ENCODE measurements at places on chromosomes 4 and X.

DNA sequence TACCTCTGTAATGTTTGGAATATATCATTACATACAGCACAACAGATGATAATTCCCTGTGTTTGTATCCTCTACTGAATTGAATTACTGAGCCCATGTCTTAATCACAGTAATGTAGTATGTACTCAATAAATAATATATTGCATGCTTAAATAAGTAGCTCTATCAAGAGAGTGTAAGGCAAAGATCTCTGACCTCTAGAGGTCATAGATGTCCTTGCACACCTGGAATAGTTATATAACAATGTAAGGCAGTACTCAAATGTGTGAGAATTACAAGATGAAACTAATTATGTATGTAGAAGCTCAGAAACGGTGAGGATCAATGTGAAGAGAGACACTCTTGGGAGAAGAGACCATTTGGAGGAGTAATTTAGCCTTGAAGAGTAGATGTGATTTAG lies 14.3 kb upstream of the GCNA start:
- no peak for DNase-seq

DNA sequence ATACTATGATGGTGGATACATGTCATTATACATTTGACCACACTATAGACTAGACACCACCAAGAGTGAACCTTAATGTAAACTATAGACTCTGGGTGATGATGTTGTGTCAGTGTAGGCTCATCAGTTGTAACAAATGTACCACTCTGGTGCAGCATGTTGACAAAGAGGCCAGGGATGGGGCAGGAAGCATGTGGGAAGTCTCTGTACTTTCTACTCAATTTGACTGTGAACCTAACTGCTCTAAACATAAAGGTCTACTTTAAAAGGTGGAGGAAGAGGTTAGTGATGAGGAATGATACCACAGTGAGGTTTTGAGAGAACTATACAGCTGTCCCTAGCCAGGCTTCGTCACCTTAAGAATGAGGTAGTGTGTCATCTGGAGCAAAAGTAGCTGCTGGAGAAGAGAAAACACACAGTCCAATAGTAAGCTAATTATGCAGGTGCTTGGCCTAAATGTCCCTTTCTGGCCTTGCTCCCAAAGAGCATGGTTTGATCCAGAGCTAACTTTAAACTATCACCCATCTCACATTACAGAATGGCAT lies 38.4 kb downstream of the GRSF1 start:
- DNase-seq: no peak

- no peak for DNase-seq
These were observed 117.8 kb downstream of the EFHC2 start for GRCh38 chrX:44225667-44226066.

GRCh38 chrX:97322401-97322800 lies 438.7 kb downstream of the RPA4 start:
- no peak for DNase-seq

- DNase-seq: no peak
These were observed 37.7 kb downstream of the ERVMER34-1 start for GRCh38 chr4:52713456-52713937.

DNA sequence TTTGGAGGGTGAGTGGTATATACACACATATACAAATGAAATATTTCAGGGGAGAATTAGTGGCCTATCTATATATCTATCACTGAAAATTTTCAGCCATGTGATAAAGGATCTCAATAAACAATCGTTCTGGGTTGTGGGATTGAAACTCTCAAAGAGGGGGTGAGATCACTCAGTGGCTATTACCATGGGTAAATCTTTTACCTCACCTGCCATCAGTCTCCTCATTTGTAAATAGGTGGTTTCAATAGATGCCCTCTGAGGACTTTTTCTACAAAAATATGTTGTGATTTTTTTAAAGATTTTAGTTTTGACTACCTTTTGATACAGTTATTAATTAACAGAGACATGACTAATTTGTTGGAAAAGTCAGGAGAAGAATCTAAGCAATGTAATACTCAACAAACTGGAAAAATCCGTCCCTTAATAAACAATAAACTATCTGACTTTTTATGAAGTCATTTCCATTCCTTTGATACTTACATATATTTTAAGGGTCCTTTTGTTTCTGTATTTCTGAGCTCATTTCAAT lies 192.8 kb downstream of the MAD2L1 start:
- DNase-seq: no peak

DNA sequence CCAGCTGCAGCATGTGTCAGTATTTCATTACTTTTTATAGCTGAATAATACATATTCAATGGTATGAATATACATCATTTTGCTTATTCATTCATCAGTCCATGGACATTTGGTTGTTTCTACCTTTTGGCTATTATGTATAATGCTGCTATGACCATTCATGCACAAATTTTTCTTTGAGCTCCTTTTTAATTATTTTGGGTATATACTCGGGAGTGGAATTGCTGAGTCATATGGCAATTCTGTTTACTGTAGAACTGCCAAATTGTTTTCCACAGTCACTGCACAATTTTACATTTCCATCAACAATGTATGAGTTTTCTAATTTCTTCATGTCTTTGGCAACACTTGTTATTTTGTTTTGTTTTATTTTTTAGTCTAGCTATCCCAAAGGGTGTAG lies 405.9 kb upstream of the PITX2 start:
- no peak for DNase-seq

DNA sequence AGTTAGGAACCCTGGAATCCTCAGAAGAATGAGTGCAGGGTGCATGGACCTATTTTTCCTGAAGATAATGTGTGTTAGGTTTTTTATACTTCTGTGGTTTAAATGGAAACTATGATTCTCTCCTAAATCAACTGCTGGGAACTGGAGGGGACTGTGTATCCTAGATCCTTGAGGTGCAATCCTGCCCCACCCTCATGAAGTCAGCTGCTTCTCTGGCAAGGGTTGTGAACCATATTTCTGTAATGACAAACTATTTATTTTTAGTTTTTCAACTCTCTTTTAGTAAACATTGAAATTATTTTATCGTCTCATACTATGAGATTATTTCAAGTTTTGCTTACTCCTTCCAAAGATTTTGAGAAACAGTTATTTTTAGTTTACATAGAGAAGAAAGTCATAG lies 25.8 kb upstream of the VEGFC start:
- DNase-seq: no peak

DNA sequence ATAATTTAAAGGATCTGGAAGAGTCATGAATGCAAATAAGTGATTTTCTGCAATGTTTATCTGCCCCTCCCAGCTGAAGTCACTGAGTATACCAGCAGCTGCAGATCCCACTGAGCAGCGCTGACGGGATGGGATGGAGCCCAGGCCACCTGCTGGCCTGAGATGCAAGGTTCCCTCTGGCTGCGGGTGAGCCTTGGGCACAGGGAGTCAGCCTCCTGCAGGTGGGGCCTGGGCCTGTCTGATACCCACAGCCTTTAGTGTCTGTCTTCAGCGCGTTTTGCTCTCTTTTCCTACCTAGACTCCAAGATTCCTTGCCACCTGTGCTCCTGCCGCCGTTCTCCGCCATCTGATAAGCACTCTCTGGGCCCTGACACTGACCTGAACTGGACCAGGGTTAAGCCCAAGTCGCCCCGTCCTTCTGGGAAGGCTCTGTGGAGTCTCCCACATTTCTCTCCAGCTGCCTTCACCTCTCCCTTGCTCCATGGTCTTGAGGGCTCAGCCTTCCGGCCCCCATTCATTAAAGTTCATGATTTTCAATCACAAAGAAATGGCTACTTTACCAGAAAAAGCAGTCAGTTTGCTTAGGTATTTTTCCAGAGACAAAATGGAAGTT lies 223.1 kb upstream of the FAT1 start:
- DNase-seq: no peak

DNA sequence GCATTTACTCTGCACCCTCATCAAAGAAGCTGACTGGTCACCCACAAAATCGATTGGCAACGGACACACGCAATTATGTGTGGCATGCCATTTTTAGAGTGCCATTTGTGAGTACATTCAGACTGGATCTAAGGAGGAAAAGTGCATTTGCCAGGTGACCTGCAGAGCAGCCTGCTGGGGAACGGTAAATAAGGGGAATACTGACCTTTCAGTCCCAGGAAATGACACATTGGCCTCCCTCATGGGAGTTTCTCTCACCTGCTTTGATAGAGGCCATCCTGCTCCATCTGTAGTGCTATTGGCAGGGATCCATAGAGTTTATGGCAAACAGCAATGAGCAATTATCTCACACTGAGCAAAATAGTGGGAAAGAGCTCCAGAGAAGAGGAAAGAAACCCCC lies 127.8 kb downstream of the DDX53 start:
- DNase-seq: no peak

DNA sequence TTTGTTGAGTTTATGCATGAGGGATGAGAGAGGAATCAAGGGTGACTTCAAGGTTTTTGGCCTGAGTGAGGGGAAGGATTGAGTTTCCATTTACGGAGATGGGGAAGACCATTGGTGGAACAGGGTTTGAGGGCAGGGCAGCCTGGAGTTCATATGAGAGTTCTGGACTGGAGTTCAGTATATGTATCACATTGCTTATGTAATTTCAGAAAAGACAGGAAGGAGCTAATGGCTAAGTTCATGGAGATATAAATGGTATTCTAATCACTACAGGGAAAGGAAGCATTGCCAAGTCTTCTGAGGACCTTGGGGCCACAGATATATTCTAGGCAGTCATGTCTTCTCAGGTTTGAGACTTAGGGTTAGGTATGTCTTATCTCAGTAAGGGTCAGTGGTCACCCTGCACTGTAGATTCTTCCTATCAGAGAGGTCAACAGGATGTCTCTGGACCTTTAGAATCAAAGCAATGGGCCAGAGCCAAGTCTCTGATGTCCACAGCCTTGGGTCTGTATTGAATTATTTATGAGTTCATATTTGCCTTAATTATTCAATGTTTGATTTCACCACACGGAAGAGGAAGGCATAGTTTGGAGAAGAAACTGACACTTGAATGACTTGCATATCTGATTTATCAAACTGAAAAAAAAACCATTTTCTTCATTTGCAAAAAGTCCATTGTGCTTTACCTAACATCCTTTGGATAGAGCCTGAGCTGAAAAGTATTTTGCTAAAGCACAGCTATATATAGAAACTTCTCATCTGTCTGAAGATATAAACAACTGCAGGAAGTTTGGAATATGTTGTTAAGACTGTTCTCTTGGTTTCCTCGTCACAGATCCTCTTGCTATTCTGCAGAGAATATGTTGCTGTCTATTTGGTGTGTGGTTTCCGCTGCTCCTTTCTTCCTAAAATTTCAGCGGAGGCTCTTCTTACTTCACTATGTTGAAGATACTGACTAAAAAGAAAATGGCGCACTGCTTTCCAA lies 139.5 kb downstream of the PDGFRA start:
- DNase-seq: no peak

GRCh38 chr4:15042529-15043167 lies 40.4 kb downstream of the CPEB2 start:
- DNase-seq: no peak

DNA sequence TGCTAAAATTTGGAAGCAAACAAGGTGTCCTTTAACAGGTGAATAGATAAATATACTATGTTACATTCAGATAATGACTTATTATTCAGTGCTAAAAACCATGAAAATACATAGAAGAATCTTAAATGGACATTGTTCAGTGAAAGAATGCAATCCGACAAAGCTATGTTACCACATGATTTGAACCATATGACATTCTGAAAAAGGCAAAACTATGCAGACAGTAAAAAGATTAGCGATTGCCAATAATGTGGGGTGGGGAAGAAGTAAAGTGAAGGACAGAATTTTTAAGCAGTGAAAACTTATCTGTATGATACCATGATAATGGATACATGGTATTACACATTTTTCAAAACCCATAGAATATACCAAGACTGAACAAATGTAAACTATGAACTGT lies 926.9 kb downstream of the FAT4 start:
- no peak for DNase-seq

DNA sequence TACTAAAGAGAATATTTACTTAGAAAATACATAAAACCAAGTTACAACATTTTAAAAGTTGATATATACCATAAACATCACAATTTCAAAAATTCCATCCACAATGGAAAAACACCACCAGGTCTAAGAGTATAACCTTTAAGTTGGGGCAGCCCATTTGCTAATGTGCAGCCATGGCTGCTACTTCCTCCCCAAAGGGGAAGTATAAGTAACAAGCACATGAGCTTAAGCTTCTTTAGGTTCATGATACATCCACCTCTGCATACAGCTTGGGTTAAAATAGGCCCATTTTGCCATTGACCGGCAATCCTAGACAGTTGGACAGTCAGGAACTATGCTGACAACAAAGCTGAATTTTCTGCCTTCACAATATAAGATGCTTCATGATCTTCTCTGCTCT lies 16.6 kb upstream of the GASK1B start:
- no peak for DNase-seq
